Right lung (tissue), 10 donors: ENCODE measurements at places on chromosomes 7 and 10.

DNA sequence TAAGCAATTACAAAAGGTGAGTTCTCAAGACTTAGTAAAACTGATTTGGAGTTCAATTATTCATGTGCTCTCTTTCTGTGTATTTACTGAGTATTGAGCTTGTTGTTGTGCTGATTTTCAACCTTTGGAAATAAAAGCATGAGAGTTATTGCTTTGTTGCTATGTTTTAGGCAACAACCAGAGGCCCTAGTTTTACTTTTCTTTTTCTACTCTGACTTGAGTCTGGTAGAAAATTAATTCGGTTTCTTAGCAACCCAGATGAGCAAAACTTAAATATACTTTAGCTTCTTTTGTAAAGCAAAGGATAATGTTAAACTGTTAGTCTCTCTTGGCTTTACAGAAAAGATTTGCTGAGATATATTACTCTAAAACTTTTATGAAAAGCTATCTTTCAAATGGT, 66.4 kb upstream of the SCIN start:
- no peak for DNase-seq

DNA sequence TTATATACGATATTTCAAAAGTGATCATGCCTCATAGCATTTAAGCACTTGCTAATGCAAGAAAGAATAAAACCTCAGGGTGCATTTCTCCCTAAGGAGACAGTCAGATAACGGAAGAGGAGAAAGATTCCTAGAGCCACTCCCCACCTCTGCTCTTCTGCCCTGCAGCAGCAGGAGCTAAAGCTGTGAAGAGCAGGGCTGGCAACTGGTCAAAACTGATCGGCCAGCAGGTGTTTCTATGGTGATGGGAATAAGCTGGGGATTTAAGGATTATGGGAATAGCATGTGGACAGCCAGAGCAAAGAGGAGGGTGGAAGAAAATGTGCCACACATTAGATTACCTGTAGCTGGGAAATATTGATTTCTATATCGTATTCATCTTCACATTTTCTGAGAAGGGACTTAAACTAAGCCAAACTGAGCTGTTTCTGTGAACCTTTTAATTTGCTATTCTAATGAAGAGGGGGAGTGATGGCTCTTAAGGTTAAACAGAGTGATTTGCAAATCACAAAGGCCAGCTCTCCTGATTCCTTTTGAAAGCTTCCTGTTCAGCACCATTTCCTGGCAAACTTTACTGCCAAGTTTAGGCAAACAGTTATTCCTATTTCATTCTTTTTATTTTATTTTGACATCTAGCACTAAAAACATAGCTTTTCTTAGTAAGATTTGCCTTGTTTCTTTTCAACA, 268.9 kb upstream of the PFKP start:
- DNase-seq, result no peak

- DNase-seq, result no peak
Observed at GRCh38 chr7:46663025-46663424, 742.0 kb upstream of the IGFBP3 start.

GRCh38 chr7:102978284-102978683, 65.5 kb downstream of the LRRC17 start:
- no peak for DNase-seq

GRCh38 chr7:78762625-78763024, 690.8 kb downstream of the MAGI2 start:
- no peak for DNase-seq

DNA sequence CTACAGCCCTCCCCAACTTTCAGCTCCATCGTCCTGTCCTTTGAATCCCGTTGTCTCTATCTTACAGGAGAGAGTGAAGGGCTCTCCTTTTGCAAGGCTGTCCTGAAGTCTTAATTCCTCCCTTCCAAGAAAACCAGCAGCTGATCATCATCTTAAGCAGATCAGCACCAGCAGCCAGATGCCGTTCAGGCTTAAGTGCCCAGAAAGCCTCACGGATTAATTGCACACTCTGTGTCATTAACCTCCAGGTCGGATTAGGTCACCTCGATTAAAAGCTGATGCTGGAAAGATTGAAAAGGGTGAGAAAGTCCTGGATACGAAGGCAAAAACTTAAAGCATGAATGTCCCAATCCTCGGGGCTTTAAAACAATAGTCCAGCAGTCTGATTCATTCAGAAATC, 24.8 kb upstream of the ADARB2 start:
- peak; percentile 17 for DNase-seq

GRCh38 chr7:138962561-138963270, 18.5 kb downstream of the KIAA1549 start:
- no peak for DNase-seq
